ENCODE measurements at places on chromosomes 11 and 22. TPM values are rescaled to one million over a fixed set of nuclear protein-coding genes. Genes with fewer than 3 reads are reported as not detected.

DNA sequence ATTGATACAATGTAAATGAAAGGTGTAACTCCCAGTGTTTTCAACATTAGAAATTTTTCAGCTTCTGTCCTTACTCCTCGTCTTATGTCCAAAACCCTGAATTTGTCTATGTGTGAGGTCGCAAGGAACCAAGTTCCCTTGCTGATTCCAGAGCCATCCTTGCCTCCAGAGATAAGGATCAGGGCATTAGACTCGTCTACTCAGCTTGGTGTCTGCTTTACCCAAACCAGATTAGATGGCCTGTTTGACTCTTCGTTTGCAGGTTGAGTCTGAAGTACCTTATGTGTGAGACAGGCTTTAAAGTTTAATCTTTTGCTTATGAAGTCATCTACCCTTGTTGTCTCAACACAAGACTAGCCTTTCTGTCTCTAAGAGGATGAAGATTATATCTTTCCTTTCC, 55.6 kb downstream of the SPECC1L start:
- DNase-seq = no peak

DNA sequence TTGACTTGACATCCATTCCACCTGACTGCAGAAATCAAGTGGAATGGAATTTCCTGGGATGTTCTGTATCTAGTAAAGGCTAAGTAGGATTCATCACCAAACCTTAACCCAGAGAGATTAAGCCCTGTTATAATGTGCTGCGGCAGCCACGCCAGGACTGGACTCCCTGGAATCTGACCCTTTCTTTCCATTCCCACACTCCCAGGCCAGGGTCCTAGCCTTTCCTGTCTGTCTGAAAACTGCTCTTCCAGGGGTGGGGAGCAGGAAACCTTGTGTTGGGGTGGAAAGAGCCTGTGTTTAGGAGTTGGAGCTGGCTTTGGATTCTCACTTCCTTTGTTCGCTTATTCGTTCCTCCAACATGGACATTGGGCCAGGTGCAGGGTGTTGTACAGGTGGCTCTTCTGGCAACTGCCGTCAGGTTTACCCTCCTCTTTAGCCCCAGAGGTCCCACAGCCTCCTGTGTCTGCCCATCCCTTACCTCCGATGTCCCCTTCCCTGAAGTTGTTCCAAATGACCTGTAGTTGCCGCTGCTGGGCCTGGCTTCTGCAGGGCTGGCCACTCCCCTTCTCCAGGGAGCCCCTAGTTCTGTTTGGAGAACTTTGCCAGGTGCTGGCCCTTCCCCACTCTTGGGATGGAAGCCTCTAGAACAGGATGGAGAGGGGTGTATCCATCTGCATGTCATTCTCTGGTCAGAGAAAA, 20.5 kb upstream of the PARVB start:
- DNase-seq = no peak

- peak; percentile 84 for DNase-seq
Observed at GRCh38 chr11:23540101-23540561, 679.9 kb upstream of the CCDC179 start.

FSHB gene
- not detected for total RNA-seq

DNA sequence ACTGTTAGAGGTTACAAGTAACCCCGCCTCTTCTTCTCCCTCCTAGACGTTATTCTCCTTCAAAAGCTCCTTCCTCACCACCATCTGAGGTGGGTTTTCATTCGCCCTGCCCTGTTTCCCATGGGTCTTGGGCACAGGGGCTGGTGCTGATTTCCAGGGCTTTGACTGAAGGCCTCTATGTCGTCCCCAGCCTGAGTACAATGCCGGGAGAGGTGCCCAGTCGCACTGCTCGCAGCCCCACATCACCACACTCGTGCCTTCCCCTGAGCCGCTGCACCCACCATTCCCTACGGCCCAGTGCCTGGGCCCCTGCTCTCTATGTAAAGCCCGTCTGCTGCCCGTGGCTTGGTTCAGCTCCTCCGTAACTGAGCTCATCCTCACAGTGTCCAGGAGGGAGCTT, 169.8 kb downstream of the DSCAML1 start:
- DNase-seq = no peak

- no peak for DNase-seq
Observed at GRCh38 chr22:46815896-46816731, 53.7 kb downstream of the TBC1D22A start.

All from HT-29 (cell line).